ENCODE measurements at places on chromosomes 7 and 10. TPM values are rescaled to one million over a fixed set of nuclear protein-coding genes. Genes with fewer than 3 reads are reported as not detected.

The MYPN gene
- 2.5 TPM for total RNA-seq

The LRMDA gene
- 4.2 TPM for total RNA-seq

The ASB10 gene
- not detected for total RNA-seq

The MPP7 gene
- total RNA-seq: 0.23 TPM

The NUDT13 gene
- 2.5 TPM for total RNA-seq

The GPRIN2 gene
- 29.9 TPM for total RNA-seq

The ENKUR gene
- total RNA-seq: not detected

The PRPF18 gene
- total RNA-seq: 18.5 TPM
